Femur (tissue), 1 donor: ENCODE measurements at places on chromosomes 4 and X.

- no peak for DNase-seq
These were observed 1.1 kb downstream of the MECP2 start for GRCh38 chrX:154096140-154097002.

DNA sequence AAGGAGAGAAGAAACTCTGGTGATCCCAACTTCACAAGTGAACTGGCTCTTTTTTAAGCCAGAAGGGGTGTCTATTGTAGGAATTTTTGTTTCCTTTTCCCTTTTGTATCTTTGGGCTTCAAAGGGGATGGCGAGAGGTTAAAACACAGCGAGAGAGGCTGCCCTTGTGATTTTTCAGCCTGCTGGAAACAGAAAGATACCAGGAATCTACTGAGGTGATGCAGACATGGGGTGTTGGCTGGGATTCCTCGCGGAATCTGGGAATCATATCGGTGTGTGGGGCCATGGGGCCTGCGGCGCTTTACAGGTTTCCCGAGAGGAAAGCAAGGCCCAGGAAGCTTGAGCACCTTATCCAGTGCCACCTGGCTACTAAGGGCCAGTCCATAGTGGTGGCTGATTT is 99.4 kb upstream of the STX18 start:
- DNase-seq, result no peak

DNA sequence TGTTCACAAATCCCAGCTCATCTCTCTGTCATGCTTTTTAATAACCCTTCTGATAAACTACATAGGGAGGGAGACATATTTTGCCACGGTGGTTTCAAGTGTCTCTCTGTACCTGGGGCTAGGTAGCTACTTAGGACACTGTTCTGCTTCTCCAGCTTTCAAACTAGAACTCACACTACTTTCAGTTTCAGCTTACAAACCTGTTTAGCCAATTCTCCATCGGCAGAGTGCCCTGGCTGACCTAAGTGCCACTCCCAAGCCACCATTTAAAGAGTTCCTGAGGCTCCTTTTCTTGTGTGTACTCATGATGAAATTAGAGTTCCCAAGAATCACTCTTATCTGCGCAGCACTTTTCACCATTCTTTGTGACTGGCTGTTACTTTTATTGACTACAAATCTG is 899.2 kb downstream of the FAT4 start:
- no peak for DNase-seq

DNA sequence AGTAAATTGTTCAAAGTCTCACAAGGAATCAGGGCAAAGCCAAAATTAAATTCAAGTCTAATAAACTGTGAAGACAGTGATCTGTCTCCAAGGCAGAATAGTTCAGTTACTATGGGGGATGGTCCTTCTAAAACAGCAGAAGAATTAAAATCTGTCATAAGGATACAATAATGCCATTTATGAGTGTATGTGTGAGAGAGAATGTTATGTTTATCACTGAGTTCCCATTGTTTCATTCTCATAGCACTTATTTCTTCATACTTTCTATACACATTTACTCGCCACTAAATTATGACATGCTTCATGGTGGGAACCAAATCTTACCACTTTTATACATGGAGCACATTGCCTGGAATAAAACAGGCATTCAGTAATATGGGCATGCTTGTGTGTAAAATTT is 102.5 kb downstream of the AMMECR1 start:
- no peak for DNase-seq

DNA sequence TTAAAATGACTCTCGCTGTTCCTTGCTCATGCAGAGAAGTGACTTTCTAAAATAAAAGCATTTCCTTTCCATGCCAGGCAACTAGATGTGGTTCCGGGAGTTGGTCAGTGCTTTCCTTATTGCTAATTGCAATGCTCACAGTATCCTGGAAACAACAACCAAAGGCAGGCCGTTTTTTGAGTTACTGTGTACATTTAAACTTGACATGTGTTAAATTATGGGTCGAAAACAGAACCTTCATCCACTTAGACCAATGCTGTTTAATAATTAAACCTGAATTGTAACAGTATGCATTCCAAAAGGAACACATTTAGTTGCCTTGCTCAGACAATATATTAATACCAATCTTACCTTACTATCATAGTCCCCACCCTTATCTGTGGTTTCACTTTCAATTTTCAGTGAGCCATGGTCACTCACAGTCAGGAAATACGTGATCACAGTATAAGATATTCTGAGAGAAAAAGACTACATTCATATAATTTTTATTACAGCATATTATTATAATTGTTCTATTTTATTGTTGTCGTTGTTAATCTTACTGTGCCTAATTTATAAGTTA is 102.6 kb downstream of the HS6ST2 start:
- DNase-seq, result no peak

GRCh38 chrX:39157796-39158195 is 356.5 kb downstream of the MID1IP1 start:
- no peak for DNase-seq

DNA sequence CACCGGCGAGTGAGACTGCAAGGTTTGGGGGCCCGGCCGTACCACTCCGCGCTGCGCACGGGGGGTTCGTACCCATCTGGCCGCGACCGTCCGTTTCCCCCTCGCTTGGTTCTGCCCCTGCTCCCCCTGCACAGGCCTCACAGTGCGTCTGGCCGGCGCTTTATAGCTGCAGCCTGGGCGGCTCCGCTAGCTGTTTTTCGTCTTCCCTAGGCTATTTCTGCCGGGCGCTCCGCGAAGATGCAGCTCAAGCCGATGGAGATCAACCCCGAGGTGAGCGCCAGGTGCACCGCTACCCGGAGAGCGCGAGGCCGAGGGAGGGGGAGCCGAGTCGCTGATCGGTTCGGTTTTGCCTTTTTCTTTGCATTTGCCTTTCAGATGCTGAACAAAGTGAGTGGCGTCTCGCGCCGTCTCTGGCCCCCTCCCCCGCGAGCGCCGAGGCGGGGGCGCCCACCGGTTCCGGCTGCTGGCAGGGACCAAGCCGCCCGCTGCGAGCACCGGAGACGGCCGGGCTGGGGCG is at the start of gene UCHL1:
TSS of gene UCHL1 (plus strand) at position 189 of the 517 bp plus-strand sequence. CDS start at position 238, 49 bp downstream.
- peak; percentile 73 for DNase-seq

- peak; percentile 47 for DNase-seq
These were observed 201.0 kb downstream of the PAPSS1 start for GRCh38 chr4:107519053-107519452.

GRCh38 chrX:41666251-41666650 is 22.5 kb upstream of the GPR34 start:
- DNase-seq, result no peak

DNA sequence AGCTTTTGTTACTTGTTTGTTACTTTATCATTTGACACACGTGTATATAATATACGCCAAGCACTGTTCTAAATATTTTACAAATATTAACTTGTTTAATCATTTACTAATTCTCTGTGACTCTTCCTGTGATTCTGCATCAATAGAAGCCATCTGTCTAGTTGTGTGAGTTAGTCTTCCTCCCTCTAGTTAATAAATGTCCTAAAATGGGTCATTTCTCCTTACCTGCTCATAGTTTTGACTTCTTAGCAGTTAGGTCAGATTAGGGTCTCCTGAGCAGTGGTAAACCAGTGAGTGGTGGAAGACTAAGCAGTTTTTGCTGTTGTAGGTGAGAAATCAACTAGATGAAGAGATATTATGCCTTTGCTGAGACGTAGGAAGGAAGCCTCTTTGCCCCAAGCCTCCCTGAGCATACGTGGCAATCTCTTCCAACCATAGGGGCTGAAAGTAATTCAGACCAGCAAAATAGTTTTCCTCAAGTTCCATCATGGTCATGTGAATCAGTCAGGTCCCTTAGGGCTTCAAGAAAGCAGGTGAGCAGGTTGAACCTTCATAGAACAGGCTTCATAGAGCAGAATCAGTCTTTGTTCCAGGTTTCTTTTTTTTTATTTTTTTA is 38.7 kb upstream of the THOC2 start:
- DNase-seq, result no peak

DNA sequence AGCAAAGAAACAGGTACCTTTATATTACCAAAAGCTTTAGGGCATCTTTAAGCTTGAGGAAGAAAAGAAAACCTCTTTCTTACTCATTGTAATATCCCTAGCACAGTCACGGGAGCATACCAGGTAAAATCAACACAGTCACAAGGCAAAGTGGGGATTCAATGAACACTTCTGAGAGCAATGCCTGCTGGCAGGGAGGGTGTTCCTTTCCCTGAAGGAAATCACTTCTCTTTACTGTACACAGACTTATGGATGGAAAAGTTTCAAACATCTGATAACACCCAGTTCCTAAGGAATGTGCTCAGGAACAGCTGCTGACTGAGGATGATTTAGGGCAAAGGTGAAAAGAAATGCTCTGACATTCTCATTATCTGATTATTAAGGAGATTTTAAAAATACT is 94.8 kb downstream of the MAML3 start:
- no peak for DNase-seq

DNA sequence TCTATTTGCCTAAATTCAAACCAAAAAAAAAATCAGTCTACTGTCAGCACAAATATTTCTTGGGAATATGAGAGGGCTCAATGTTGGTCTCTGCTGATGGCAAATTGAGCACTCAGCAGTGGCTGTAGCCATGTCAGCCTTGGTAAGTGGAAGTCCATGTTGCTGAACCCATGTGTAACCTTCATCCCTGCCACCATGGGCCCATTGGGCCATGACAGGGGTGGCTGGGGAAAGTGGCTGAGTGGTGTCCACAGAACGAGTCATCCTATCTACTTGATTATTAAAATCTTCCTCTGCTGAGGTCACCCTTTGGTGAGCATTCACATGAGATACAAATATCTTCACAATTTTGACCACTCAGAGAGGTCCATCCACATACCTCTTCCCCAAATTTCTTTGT is 56.8 kb upstream of the FAM9B start:
- DNase-seq, result no peak

DNA sequence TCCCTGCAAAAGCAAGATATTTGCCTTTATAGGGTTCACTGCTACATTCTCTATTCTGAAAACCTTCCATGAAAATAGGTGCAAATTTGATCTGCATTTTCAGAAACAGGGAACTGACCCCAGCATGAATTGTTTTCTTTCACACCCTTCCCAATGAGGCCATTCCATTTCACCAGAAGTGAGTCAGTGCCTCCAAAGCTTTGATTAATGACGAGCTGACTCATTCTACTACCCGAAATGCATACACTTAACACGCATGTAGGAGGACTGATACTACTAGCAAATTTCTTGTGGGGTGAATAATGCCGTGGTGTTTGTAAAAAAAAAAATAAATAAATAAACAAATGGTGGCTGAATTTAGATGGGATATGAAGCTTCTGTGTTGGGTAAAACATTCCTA is 146.9 kb upstream of the FGF13 start:
- DNase-seq, result no peak

DNA sequence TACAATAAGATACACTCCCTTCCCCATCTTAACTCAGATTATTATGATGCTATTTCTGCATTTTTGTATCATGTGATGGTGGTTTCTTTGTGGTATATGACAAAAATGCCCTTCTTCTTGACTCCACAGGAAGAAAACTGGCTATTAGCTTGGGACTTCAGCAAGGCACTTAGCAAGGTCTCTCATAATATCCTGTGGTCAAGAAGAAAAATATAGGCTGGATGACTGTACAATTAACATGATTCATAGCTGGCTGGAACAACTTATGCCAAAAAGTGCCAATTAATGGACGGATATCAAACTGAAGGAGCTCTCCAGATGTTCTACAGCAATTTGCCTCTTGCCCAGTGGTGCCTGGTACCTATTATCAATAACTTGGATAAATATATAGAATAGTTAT is 2.3 kb upstream of the MID1IP1 start:
- DNase-seq, result no peak

DNA sequence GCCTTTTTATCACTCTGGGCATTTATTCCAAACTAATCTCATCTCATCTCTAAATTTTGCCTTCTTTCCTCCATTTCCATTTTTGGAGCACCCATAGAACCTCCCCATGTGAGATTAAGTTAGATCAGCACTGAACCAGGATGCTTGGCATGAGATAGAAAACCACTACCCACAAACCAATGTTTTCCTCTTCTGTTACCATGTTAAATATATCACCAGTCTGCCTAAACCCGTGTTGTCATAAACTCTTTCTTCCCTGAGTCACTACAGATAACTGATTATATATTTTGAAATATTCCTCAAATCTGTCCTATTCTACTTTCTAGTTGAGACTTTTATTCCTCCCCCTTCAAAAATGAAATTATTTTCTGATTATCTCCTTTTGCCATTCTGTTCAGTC is 37.6 kb downstream of the GABRB1 start:
- no peak for DNase-seq

DNA sequence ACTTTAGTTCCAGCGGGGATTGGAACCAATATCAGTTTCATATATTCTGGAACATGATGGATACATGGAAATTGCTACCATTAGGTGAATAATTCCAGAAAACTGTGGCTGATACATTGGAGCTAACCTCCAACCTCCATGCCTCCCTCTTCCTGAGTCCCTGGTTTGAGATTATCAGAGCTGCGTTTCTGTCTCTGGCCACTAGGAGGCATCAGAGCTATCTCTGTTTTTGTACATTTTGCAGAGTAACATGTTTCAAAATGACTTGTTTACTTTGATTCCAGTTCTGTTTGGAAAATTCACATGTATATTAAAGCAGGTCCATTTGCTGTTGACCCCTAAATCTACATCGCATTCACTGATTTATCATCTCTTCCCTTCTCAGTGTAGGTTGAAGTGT is 2.4 kb upstream of the RAB40AL start:
- no peak for DNase-seq

DNA sequence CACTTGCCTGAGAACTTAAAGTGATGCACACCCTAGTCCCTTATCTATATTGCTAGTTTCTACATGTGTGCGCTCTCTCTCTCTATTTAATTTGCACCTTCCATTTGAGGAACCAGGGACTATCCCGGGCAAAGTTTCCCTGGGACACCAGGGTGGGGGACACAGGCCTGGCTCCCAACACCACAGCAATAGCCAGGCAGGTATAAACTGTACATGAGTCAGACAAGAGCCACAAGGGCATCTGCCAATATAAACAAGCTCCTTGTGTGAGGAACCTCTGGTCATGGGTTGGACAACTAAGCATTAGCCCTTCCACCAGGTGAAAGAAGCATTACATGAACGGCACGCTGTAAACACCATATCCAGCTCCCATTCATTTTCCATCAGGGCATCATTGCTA is 455.5 kb downstream of the STIM2 start:
- no peak for DNase-seq

DNA sequence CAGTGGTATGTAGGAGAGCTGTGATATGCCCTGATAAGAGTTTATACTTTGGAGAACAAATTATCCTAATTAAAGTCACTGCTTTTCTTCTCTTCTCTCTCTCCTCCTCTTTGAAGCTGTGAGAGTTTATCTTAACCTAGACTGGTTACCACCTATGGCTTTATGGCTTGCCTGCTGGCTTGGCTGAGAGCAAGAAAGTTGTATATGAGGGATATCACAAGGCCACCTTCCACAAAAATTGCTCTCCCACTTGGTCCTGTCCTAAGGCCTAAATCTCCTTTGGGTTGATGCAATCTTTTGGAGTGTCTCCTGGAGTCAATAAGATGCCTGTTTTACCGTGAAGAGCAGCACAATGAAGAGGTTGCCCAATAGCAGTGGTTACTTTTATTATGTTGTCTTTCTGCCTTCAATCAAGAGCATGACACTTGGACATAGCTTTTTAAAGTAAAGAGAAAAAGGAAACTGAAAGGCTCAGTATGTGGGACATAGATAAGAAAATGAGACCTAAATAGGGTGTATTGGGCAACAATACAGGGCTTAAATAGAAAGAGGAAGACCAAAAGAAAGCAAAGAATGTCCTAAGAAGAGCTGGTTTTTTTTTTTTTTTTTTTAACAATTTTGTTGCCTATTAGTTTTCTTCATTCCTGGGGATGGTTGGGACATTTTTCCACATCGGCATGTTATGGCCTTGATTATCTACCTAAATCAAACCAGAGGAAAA is 9.2 kb downstream of the GUCY1A1 start:
- no peak for DNase-seq

GRCh38 chr4:149498246-149498645 is 317.4 kb downstream of the IQCM start:
- DNase-seq, result no peak

- DNase-seq, result no peak
These were observed 557 bp upstream of the FAM53A start for GRCh38 chr4:1684506-1685234.
